ENCODE measurements at places on chromosomes 3 and 15.

DNA sequence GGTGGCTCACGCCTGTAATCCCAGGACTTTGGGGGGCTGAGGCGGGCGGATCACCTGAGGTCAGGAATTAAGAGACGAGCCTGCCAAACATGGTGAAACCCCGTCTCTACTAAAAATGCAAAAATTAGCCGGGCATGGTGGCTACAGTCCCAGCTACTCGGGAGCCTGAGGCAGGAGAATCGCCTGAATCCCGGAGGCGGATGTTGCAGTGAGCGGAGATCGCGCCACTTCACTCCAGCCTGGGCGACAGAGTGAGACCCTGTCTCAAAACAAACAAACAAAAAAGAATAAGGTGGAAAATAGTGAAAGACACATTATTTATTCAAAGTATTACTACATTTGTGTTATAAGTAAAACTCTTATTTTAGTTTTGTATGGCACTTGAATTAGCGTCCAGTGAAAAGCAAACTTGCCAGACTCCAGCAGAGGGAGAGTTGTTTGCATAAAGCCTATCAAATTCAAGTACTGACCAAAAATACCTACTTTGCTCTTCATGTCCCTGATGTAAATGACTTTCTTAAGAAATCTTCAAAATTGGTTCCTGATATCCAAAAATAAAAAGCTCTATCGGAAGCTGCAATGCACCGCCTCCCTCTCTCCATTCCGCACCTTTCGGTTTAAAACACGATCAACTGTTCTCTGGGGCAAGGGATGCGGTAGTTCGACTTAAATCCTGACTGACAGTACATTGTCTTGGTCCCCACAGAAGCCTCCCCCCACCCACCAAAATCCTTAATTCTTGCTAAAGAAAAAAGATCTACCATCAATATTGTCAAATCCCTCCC lies 1.2 kb downstream of the TRPM7 start:
- DNase-seq, result no peak

- no peak for DNase-seq
These were observed 1.3 kb upstream of the ZIC4 start for GRCh38 chr3:147407498-147408187.

GRCh38 chr3:98843266-98843959 lies 58.1 kb downstream of the DCBLD2 start:
- no peak for DNase-seq

GRCh38 chr3:179949412-179949811 lies 87.3 kb downstream of the PEX5L start:
- no peak for DNase-seq

GRCh38 chr15:78979456-78980320 lies 34.8 kb upstream of the CTSH start:
- DNase-seq, result peak; percentile 36

DNA sequence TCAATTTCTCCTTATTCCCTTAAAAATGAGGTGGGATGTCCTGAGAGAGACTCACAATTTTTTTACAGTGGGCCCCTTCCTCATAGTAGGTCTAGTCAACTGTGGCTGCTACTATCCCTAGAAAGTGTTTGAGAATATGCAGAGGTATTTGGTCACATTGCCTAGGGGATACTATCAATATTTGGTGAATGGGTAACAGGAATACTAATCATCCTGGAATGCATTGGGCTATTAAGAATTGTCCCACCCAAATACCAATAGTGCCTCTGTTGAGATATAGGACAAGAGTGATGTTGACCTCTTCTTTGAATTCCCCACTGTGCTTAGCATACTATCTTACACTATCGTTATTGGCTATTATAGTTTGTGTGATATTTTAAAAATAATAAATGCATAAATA lies 389.4 kb downstream of the DIPK2A start:
- DNase-seq, result no peak

- no peak for DNase-seq
These were observed 36.9 kb upstream of the FSIP1 start for GRCh38 chr15:39819533-39819932.

DNA sequence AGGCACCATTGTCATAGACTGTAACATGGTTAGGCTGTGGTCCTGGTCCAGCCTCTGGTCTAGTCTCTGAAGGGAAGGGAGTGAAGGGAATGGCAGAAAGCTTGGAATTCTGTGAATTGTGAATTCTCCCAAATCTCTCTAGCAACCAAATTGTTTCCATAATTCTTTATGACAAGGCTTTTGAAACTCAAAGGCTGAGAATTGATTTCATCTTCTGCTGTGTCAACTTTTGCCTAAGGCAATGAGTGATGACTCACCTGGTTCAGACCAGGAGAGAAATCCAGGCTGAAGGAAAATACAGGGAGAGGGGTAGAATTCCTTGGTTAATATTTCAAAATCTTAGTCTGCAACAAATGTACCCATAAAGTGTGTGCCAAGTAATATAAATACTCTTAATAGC lies 82.6 kb upstream of the ADPGK start:
- DNase-seq, result no peak

DNA sequence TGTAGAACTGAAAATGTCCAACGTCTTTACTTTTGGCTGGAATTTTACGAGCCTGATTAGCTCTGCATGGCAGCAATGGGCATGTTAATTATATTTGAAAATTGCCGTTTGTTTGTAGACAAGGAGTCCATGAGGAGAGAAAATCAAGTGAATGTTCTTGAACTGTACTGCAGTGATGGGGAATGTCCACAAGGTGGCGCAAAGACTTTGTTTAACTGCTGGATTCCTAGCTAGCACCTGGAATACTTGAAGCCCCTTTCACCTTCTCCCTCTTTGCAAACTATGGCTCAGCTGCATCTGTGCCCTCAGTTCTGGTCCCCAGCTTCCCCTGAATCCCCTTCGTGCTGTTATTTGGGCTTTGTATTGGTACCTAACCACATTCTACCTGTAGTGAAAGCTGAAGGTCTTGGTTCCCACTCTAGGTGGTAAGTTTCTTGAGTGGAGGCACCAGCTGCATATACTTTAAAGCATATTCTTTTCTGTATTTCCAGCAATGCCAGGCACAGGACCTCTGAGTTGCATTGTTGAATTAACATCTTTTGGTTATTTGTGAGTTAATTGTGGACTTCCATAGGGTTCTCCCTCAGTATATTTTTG lies 25.3 kb downstream of the EXOG start:
- peak; percentile 38 for DNase-seq

- no peak for DNase-seq
These were observed 215.6 kb downstream of the PDCD6IP start for GRCh38 chr3:34013818-34014570.

DNA sequence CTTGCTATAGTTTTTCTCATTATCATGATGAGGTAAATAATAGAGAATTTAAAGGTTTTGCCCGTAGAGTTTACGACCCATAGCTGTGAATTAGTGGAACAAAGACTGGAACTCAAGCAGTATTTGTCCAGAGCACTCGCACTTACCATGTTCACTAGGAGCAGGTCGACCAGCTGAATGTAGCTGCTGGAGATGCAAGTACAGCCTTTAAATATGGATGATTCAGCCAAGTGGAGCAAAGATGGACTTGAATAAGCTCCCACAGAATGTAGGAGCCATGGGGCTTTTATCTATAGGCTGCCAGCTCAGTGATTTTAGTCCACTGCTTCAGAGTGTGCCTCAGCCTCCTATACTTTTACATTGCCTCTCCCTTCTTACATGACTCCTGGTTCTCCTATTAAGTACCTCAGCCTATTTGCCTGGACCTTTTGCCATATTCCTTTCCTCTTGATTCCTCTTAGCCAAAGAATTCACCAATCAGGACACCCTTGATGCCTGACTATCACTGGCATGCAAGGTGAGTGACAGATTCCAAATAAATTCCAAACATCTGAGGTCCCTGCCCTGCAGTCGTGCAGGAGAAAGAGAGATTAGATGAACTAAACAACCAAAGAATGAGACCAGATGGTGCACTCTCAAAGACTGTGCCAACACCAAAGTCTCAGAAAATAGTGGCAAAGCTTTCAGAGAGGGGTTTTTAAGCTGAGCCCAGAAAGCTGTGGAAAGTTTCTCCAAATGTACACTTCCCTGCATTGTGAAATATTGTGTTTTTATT lies 3.9 kb downstream of the MKRN3 start:
- DNase-seq, result no peak

- no peak for DNase-seq
These were observed 6.6 kb downstream of the ISG20 start for GRCh38 chr15:88645171-88646087.

- DNase-seq, result no peak
These were observed 114.9 kb downstream of the SV2B start for GRCh38 chr15:91214675-91215590.

DNA sequence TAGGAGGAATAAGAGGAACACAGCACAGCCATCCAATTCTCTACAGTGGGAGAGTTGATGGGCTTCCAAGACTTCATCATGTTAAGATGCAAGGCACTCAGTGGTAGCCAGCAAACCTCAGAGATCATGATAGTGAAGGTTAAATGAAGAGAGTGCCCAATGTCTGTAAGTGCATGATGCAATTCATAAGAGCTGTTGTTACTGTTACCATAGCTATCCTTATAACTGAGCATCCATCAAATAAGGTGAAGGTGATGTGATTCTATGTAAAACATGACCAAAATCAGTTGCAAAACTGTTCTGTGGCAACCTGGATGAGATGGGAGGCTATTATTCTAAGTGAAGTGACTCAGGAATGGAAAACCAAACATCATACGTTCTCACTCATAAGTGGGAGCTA lies 289.7 kb downstream of the MAGI1 start:
- DNase-seq, result no peak
